ENCODE measurements at places on chromosomes 7 and 10. TPM values are rescaled to one million over a fixed set of nuclear protein-coding genes. Genes with fewer than 3 reads are reported as not detected.

Gene PRSS37
- total RNA-seq = not detected

Gene GNGT1
- not detected for total RNA-seq

Gene HABP2
- total RNA-seq = not detected

Gene PON3
- not detected for total RNA-seq

Gene SERPINE1
- 0.44 TPM for total RNA-seq

Gene MMP21
- total RNA-seq = 0.20 TPM

Gene SPDYE8
- not detected for total RNA-seq

Gene SH2D4B
- total RNA-seq = 0.22 TPM

Gene CYP3A4
- not detected for total RNA-seq

Gene ABCC2
- total RNA-seq = 2.5 TPM

Gene KCP
- total RNA-seq = 0.69 TPM

Gene NAPEPLD
- total RNA-seq = 10.9 TPM

Gene OR2A1
- 0.06 TPM for total RNA-seq

Gene AMPH
- total RNA-seq = not detected

Gene MAT1A
- not detected for total RNA-seq

Gene PILRA
- 4.1 TPM for total RNA-seq
